ENCODE measurements at places on chromosomes 5 and 9. TPM values are rescaled to one million over a fixed set of nuclear protein-coding genes. Genes with fewer than 3 reads are reported as not detected.

Gene PCDHGB1
- 1.8 TPM for total RNA-seq

Gene FOXD4L5
- total RNA-seq, result 0.27 TPM

Gene RAD50
- 10.4 TPM for total RNA-seq

Gene TNFSF8
- not detected for total RNA-seq

Gene OGN
- total RNA-seq, result 0.11 TPM

Gene CARTPT
- total RNA-seq, result not detected

Gene PCDHGB5
- 1.2 TPM for total RNA-seq

Gene PDE8B
- 0.83 TPM for total RNA-seq

Gene SLC25A2
- not detected for total RNA-seq

Gene GDA
- total RNA-seq, result 0.18 TPM

Gene BTNL9
- not detected for total RNA-seq

Gene PHYHD1
- total RNA-seq, result 25.3 TPM

Gene HAND1
- total RNA-seq, result 81.2 TPM

Gene KCNIP1
- 0.09 TPM for total RNA-seq

Gene ERCC8
- total RNA-seq, result 9.7 TPM

Gene MRRF
- total RNA-seq, result 44.4 TPM

Gene CTXN3
- total RNA-seq, result not detected
